Progenitor cell of endocrine pancreas (in vitro differentiated cells): ENCODE measurements at places on chromosomes 1 and 21. TPM values are rescaled to one million over a fixed set of nuclear protein-coding genes. Genes with fewer than 3 reads are reported as not detected.

GRCh38 chr1:46466477-46467182 lies 23.0 kb upstream of the DMBX1 start:
- DNase-seq = no peak

- DNase-seq = no peak
Observed at GRCh38 chr1:207654320-207654719, 9.4 kb downstream of the CR1L start.

Gene GJA9
- total RNA-seq = not detected in 2 replicates

Gene KRTAP13-2
- total RNA-seq = not detected in 2 replicates

DNA sequence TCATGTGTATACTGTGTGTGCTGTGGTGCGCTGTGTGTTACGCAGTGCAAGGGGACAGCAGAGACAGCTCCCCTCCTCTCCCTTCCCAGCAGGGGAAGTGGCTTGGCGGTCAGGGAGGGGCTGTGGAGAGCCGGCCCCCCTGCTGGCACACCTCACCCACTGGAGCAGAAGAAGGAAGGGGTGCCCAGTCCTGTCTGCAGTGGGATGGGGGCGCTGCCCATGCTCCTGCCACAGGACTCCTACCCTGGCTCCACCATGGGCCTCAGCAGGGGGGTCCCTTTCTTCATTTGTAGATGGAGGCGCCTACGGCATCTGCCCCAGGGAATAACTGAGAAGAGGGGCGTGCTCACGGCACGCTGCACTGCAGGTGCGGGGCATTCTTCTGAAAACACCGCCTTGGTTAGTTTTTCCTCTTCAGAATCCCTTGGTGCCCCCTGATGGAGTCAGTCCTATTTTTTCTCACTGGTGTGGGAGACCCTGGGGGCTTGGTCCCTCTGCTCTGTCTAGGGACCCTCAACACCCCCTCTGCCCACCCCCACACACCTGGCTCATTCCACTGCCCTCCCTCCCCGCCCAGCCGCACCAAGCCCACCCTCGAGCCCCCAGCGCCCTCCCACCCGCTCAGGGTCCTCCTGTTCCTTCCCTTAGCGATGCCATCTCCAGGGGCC lies 13.8 kb upstream of the LDLRAP1 start:
- no peak for DNase-seq

DNA sequence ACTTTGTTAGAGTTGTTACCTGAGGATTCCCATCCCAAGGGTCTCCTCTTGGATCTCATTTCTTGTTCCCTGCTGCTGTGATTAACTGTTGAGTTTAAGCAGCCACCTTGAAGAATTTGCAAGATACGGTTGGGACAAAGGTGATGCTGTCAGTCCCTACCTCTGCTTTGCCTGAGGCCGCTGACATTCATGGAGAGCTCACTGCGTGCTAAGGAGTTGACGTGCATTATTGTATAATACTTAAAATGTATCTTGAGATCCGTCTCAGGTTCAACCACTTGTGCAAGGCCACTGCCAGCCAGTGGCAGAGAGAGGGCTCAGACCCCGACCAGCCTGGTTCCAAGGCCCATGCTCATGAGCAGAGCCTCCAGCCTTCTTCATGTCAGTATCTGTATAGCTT lies 14.2 kb downstream of the DOP1B start:
- no peak for DNase-seq

- DNase-seq = no peak
Observed at GRCh38 chr1:96568639-96569038, 152.9 kb upstream of the PTBP2 start.

- no peak for DNase-seq
Observed at GRCh38 chr1:16387201-16388188, 20.5 kb downstream of the SZRD1 start.

DNA sequence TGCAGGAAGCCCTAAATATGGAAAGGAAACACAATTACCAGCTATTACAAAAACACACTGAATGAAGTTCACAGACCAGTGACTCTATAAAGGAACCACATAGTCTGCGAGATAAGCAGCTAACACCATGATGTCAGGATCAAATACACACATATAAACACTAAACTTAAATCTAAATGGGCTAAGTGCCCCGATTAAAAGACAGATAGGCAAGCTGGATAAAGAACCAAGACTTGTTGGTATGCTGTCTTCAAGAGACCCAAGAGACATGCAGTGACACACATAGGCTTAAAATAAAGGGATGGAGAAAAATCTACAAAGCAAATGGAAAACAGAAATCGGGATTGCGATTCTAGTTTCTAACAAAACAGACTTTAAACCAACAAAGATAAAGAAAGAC lies 121.9 kb downstream of the SLC5A9 start:
- no peak for DNase-seq

DNA sequence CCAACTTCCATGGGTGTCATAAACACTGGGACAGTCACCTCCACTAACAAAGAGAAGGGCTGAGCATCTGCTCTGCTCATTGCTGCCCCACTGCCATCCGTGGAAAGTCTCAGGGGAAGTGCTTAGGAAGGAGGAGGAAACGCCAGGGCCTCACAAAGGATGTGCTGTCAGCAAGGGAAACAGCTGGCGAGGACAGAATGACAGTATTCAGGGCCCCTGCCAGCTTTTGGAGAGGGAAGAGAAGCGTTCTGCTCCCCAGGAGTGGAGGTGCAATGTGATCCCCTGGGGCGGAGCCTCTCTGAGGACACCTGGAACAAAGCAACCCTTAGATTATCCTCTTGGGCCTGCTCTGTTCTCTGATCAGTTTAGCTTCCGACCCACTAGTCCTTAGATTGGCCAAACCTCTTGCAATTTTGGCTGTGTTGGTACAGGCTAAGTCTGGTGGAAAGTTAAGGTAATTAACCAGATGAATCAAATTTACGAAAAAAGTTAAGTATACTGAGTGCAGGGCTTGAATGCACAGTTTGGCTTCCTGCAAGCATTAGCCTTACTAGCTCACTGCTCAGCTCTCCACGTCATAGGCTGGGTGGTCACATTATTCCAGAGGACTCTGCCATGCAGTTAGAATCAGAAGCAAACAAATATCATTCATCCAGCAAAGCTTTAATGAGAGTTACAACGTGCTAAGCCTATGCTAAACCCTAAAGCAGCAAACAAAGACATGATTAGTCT lies 170.2 kb upstream of the NFIA start:
- DNase-seq = no peak

DNA sequence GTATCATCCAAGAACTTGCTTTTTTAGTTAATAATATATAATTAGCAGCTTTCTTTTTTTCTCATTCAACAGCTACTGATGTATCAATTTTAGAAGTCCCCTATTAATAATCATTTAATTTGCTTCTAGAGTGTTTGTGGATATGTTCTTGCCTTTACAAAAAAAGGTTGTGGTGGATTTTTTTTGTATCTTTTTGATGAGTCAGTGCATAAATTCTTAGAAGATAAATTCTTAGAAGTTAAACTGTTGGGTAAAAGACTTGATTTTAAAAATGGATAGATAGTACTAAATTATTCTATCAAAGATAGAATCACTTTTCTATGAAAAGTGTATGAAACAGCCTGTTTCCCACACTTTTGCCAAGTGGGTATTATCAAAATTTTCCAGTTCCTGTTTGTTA lies 11.9 kb downstream of the FGGY start:
- no peak for DNase-seq

Gene C8A
- 0.77 and 0.98 TPM in 2 replicates for total RNA-seq

- no peak for DNase-seq
Observed at GRCh38 chr1:200351826-200352549, 57.8 kb downstream of the ZNF281 start.

Gene DAB1
- total RNA-seq = 4.8 and 6.8 TPM in 2 replicates

Gene HFM1
- 9.0 and 9.5 TPM in 2 replicates for total RNA-seq

DNA sequence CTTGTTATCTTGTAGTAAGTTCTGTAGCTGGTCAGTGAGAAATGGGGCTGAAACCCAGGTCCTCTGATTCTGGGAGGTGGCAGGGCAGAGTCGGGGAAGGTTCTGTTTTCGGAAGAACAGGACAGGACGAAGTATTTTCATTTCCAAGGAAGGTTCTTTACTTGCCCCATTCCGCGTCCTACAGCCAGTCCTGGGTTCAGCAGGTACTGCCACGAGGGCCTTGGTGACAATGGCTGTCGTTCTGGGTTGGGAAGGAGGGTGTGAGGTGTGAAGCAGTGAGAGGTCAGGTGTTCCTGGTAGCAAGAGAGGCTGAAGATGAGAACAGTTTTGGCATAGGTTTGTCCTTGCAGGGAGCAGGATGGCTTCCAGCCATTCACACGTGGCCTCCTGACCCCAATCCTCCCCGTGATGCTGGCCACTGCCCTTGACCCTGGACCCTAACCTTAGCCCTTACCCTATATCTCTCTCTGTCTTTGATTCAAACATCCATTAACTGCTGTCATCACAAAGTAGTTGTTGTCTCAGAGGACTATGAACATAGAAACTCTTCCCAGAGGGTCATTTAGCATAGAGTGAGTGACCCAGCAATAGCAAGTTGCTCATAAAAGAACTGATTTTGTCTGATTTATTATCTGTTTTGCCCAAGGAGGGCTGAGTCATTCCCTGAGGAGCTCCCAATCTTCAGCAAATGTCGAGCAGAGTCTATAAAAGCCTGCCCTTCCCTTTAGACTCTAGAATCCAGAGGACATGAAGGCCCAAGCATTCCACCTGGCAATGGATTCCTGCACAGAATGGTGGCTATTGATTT lies 25.0 kb downstream of the VASH2 start:
- no peak for DNase-seq

DNA sequence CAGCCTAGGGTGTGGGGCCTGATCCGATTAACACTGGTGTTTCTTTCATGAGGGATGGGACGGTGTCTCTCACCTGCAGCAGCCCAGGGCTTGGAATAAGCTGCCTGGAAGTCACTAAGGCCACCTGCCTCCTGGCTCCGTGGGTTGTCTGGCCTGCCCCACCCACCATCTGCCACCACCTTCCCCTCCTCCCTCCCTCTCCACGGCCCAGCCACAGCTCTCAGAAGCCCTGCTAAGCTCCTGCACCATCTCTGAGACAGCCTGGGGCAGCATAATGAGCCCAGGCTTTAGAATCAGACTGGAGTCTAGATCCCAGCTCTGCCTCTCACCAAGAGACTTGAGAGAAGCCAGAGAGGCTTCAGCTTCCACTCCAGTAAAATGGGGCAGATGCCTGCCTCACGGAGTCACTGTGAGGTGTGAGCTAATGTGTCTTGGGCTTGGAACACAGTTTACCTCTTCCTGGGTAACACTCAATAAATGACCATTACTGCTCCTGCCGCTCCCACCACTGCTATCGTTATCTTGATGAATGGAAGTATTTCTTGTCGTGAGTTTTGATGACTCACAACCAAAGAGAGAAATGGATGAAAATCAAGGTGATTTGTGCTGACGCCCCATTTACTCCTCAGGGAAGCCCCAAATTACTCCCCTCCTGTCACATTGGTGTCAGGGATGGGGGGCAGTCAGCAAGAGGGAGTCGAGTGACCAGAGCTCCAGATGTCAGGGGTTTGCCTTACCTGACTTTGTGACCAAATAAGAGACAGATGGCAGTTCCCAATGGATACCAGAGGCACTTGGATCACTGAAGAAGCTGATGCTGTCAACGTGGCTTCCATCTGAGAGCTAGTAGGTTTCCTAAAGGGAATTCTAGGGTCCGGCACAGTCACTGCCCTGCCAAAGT lies 23.5 kb upstream of the C1QA start:
- no peak for DNase-seq
